ENCODE measurements at places on chromosomes 7 and 10.

GRCh38 chr10:48842231-48842630 lies 97.4 kb downstream of the LRRC18 start:
- no peak for DNase-seq

DNA sequence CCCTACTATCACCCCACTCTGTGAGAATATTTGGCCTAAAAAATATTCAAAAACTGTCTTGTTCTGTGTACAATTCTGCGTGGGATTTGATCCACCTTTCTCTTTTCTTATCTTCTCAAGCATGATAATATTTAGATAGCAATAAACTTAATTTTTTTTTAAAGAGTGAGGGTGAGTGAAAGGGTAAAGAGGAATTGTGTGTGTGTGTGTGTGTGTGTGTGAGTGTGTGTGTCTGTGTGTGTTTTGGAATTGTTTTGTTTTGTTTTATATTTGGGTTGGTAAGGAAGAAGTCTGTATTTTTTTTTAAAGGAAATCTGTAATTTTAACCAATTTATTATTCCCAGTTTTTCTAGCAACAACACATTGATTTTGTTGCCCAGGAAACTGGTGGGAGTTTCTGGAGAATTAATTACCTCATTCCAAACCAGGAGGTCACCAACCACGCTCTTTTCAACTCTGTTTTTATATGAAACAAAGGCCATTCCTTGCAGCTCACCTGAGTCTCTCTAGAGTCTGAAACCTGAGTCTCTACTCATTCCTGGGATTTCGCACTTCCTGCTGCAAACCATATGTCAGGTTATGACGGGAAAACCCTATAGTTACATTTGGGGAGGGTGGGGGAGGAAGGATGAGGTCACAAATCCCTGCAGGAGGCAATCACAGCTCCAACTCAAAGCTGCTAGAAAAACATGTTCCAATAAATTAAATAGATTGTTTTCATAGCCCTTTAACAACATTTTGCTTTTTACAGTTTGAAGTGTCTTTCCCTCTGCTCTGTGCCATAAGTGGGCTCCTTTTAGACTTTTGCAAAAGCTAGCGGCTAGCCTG lies 38.1 kb upstream of the XPNPEP1 start:
- no peak for DNase-seq

GRCh38 chr10:9452056-9452455 lies 1397.6 kb downstream of the GATA3 start:
- no peak for DNase-seq

- DNase-seq: no peak
Observed at GRCh38 chr7:95398155-95398940, 2.2 kb upstream of the PON3 start.

DNA sequence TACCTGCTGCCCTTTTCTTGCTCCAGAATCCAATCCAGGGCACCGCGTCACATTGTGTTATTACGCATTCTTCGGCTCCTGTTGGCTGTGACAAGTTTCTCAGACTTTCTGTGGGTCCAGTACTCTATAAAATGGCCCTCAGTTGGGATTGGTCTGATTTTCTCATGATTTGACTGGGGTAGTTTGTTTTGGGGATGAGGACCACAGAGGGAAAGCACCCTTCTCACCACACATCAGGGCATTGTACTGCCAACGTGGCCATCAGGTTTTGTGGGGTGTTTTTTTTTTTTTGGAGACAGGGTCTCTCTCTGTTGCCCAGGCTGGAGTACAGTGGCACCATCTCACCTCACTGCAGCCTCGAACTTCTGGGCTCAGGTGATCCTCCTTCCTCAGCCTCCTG lies 17.0 kb upstream of the ORAI2 start:
- DNase-seq: no peak

DNA sequence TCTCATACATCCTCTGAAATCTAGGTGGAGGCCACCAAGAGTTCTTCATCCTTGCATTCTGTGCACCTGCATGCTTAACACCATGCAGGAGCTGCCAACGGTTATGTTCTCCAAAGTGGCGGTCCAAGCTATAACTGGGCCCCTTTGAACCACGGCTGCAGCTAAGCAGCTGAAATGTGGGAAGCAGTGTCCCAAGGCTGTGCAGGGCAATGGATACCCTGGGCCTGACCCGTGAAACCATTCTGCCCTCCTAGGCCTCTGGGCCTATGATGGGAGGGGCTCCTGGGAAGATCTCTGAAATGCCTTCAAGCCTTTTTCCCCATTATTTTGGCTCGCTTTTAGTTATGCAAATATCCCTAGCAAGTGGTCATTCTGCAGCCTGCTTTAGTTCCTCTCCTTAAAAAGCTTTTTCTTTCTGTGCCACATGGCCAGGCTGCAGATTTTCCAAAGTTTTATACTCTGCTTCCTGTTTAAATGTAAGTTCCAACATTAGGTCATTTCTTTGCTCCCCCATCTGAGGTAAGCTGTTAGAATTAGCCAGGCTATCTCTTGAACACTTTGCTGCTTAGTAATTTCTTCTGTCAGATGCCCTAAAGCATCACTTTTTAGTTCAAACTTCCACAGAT lies 7.7 kb upstream of the GTPBP4 start:
- DNase-seq: no peak

DNA sequence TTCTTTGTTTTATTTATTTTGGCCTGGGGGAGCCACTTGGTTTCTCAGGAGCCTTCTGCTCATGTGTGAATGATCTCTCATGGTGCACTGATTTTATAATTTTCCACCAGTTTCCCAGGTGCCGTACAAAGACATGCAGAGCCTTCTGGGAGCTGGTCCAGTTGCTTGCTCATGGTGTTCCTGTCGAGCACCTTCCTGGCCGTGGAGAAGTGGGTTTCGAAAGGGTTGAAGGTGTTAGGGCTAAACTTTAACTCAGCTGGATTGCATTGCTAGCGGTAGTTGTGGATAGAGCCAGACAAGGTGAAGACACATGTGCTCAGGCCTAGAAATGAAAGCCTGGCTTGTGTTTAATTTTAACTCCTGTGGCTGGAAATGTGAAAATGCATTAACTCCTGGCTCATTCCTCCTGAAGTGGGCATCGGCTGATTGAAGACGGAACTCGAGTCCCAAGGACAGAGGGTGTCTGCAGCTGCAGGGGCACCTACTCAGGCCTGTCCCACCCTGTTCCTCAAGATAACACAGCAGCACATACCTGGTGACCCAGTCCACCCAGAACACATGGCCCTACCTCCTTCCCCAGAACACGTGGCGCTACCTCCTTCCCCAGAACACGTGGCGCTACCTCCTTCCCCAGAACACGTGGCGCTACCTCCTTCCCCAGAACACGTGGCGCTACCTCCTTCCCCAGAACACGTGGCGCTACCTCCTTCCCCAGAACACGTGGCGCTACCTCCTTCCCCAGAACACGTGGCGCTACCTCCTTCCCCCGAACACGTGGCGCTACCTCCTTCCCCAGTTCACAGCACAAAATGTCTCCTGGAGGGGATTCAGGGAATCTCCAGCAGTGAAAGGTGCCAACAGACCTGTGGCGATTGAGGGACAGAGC lies 133.2 kb downstream of the WDR37 start:
- DNase-seq: peak; percentile 30

DNA sequence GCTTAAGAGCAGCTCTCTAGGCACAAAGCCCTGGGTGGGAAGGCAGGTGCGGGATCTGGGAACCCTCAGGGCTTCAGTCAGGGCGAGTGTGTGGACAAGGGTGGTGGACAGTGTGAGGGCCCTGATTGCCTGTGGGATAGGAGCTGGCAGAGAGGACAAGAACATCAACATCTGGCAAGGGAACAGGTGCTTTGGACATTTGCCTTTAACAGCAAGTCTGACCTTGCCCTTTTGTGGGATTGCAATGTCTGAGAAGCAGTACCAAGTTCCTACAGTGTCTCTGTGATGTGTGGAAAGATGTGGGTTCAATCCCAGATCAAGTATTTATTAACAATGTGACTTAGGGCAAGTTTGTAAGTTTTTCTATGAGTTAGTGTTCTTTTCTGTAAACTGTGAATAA lies 46.7 kb downstream of the TFAM start:
- no peak for DNase-seq

- DNase-seq: no peak
Observed at GRCh38 chr10:5992398-5992797, 15.1 kb upstream of the IL15RA start.

DNA sequence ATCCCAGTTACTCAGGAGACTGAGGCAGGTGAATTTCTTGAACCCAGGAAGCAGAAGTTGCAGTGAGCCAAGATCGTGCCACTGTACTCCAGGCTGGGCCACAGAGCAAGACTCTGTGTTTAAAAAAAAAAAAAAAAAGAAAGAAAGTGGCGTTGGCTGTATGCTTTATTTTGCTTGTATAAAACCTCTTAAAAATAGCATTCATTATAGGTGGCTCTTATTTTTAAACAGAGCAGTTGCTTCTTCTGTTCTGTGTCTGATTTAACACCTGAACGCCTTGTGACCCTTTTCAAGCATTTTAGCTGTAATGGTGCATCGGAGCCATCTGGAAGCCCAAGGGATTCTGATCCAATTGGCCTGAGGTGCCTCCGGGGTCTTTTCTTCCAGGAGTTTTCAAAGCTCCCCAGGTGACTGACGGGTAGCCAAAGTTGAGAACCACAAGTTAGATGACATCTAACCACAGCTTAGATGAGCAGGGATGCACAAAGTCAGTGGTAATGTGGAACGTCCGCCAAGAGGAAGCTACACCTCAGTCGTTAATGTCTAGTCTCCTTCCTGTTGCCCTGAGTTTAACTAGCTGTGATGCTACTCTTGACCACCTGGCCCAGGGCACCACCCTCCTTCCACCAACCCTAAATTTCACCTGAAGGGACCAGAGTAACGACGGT lies 274.6 kb upstream of the KLF6 start:
- DNase-seq: no peak

GRCh38 chr7:86768394-86768793 lies 124.7 kb downstream of the GRM3 start:
- no peak for DNase-seq

DNA sequence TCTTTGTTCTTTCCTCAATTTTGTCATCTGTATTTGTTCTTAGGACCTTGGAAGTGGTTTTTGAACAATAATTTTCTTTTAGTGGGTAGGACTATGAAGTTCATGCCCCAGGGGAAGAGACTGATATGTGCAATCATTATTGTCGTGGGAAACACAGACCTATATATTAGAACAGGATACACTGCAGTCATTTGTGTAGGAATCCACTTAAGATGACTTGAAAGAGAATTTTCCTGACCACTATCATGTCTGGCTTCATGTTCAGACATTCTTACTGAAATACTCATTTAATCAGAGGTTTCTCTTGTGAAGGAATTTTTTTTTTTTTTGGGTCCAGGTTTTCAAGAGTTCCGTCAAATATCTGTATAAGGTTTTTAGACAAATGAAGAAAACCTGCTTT lies 163.6 kb downstream of the SUGCT start:
- no peak for DNase-seq

DNA sequence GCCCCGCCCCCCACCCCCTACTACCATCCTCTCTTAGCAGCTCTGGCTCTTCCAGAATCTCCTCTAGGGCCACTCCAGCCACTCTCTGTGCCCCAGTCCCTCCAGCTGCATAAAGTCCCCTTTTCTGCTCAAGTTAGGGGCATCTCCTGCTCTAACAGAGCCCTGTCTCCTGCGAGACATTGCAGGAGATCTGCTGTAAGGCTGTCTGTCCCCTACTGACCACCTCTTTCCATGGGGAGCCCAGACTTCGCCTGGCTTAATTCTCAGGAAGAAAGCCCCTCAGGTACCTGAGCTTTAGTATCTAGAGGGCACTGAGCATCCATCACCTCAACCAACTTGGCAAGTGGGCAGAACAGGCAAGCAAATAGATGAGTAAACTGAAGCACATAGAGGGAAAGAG lies 200.7 kb upstream of the ZMIZ1 start:
- no peak for DNase-seq

DNA sequence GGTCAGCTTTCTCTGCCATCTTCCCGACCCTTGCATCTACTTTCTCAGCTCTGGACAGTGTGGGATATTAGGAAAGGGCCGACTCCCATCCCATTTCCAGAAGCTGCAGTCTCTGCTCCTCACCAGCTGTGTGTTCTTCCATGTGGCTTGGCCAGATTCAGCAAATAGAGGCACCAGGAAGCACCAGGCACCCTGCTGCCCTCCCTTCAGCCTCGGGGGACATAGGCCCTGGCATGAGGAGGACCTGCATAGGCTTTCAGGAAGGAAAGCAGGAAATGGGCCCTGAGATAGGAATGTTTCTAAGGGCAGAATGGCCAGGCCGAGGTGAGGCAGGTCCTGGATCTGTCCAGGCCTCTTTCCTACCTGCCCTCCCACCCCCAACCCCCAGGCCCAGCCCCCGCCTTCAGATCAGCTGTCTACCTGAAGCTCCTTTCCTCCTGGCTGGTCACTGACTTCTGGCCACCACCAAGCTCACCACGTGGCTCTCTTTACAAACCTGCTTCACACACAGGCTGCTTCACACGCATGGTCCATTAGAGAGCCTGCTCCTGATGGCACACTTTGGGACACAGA lies 27.5 kb upstream of the PURB start:
- no peak for DNase-seq

GRCh38 chr10:61391281-61391680 lies 61.9 kb downstream of the TMEM26 start:
- DNase-seq: no peak

- peak; percentile 51 for DNase-seq
Observed at GRCh38 chr7:6160191-6160623, 112.2 kb downstream of the CYTH3 start.

- no peak for DNase-seq
Observed at GRCh38 chr10:79926037-79926436, 22.9 kb downstream of the SFTPD start.

GRCh38 chr7:34487391-34488115 lies 170.5 kb upstream of the NPSR1 start:
- DNase-seq: no peak

DNA sequence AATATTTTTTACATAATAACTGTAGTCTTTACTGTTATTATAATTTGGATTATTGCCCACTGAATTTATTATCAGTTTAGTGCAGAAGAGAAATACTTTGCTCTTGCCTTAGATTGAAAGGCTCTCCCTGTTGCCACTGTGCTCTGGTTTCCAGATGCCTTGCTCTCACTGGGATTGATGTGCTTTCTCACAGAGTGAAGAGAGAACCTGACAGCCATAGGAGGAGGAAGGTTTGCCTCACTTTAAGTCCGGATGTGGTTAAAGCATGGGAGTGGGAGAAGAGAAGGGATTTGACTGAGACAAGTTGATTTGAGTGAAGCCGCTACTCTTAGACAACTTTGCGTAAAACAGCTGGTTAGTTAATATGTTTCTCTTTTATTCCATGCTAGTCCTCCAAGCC lies 68.2 kb upstream of the RPA3 start:
- DNase-seq: no peak

DNA sequence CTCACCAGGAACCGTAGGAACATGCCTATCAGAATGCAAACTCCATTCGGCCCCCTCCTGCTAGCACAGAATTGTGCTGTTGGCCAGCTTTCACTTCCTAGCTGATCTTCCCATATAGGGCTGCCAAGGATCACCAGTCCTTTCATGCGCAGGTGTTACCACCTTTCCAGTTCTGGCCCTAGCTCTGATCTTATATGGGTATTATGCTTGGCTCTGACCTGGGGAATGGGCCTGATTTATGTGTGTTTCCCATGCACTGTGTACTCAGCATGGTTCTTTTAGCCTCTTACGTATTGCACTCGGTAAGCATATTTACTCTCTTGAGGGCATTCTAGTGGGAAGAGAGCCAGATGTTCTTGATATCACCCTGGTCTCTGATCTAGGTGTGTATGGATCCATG lies 11.1 kb downstream of the SLC35G1 start:
- no peak for DNase-seq

- DNase-seq: no peak
Observed at GRCh38 chr10:23656735-23657134, 217.9 kb downstream of the OTUD1 start.

- DNase-seq: peak; percentile 69
Observed at GRCh38 chr7:44490351-44491200, at the start of gene NUDCD3. NUDCD3 (minus strand) TSS chr7:44490658; CDS start chr7:44490600, 58 bp downstream.

- no peak for DNase-seq
Observed at GRCh38 chr10:44860811-44861736, 50.1 kb upstream of the TMEM72 start.

Measured in dorsolateral prefrontal cortex (tissue), 122 donors.